ENCODE measurements at places on chromosomes 3 and 15.

GRCh38 chr3:161759444-161759843, 262.8 kb downstream of the OTOL1 start:
- DNase-seq, result no peak

GRCh38 chr3:87227104-87227834, at the start of gene CHMP2B:
Gene CHMP2B (plus strand): TSS chr3:87227309. CDS start chr3:87227523, 214 bp downstream.
- DNase-seq, result peak; percentile 85

GRCh38 chr15:74552773-74553441, 11.9 kb downstream of the ARID3B start:
- no peak for DNase-seq

GRCh38 chr3:190032923-190033322, 87.8 kb downstream of the P3H2 start:
- no peak for DNase-seq

- DNase-seq, result no peak
These were observed 5.6 kb upstream of the NCBP2 start for GRCh38 chr3:196947860-196948441.

- no peak for DNase-seq
These were observed 50.6 kb downstream of the CFAP20DC start for GRCh38 chr3:58999134-58999773.

DNA sequence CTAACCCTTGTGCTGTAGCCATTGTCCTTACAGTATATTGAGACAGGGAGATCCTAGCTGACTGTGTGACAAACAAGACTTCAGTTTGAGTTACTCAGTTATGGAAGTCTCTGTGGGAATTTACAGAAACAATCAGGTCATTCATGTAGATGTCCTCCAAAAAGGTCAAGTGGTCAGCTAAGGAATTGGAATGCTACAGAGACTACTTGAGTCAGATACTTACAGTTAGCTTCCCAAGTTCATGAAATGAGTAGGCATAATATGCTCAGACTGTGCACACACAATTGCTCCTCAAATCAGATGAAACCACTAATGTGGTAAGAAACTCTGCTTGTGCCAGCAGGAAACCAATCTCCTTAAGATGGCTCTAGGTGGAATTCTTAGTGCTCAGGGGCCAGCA, 985.7 kb downstream of the NSUN3 start:
- DNase-seq, result no peak

- no peak for DNase-seq
These were observed 21.5 kb downstream of the CFAP161 start for GRCh38 chr15:81155375-81156218.
